ENCODE measurements at places on chromosomes 3 and 15. TPM values are rescaled to one million over a fixed set of nuclear protein-coding genes. Genes with fewer than 3 reads are reported as not detected.

Gene RTP1
- not detected for total RNA-seq

Gene CYP11A1
- total RNA-seq = 0.06 TPM

- no peak for DNase-seq
Measured at GRCh38 chr3:40109641-40110490, 199.6 kb upstream of the EIF1B start.

Gene DPPA4
- 7.2 TPM for total RNA-seq

DNA sequence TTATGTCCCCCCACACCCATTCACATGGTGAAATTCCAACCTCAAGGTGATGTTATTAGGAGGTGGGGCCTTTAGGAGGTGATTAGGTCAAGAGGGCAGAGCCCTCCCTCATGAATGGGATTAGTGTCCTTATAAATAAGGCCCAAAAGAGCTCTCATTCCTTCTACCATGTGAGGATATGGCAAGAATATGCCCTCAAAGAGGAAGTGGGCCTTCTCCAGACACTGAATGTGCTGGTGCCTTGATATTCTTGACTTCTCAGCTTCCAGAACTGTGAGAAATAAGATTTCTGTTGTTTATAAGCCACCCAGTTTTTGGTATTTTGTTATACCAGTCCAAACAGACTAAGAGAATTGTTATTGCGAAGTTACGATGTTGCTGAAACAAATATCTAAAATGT, 94.4 kb downstream of the ANKRD28 start:
- DNase-seq = no peak

Gene TNK2
- total RNA-seq = 6.5 TPM

- peak; percentile 86 for DNase-seq
Measured at GRCh38 chr3:10437272-10437994, 68.0 kb downstream of the ATP2B2 start.

DNA sequence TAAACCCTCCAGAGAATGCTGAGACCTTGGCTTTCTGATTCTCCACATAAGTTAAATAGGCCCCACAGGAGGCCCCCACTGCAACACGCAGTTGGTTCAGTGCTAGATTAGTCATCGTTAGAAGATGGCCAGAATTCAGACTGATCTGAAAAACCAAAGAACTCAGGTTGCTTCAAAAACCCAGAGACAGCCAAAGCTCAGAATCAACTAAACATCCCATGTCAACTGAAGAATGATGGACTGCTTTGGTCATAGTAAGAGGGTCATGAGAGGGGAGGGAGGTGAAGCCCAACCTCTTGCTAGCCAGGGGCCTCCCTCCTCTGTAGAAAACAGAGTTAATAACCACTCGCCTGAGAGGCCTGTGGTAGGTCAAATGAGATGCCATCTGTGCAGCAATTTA, 93.1 kb downstream of the AKAP13 start:
- peak; percentile 15 for DNase-seq

DNA sequence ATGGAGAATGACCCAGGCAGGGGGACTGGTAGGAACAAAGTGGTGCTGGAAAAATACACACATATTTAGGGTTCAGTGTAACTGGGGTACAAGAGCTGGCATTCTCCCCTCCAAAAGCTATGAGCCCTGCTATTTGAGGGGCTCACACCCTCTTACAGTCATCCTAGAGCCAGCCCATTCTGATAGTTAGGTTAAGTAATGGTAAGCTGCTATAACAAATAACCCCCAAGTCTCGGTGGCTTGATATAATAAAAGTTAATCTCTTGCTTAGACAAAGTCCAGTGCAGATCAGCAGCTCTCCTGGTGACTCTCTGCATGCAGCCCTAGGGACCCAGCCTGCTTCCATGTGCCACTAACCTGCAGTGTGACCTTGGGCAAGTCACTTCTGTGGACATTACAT, 234.9 kb upstream of the HES1 start:
- no peak for DNase-seq

- DNase-seq = no peak
Measured at GRCh38 chr15:42108806-42109205, 14.4 kb upstream of the PLA2G4D start.

GRCh38 chr3:88221726-88222125, 72.0 kb downstream of the C3orf38 start:
- DNase-seq = no peak

DNA sequence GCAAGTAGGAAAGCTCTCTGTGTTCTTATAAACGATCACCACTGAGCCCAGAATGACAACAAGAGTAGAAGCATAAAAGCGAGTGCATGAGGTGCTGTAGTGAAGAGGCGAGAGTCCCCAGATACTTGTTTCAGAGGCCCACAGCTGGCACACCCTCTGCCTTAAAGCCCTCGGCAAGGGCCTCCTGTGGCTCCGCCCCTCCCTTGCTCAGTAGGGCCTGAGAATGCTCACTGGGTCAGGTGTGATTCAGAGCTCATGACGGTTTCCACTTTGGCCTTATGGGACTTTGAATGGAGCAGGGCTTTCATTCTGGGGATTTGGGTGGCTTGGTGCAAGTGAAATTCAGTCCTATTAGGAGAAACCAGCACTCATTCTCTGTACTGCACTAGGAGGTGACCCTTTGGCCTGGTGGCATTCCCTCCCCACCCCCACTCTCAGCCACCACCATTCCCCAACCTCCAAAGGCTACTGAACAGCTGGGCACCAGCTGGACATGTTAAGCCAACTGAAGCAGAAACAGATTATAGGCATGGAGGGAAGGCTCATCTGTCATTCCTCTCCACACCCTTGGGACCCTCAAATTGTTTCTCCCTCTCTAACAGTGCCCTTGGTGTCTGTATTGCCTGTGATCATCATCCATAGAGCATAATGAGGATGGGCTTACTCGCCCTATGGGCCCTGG, 109.6 kb upstream of the CTDSPL start:
- DNase-seq = no peak

GRCh38 chr3:124277144-124277890, 285.4 kb upstream of the ROPN1 start:
- peak; percentile 41 for DNase-seq

GRCh38 chr15:101115393-101115785, 136.5 kb downstream of the CHSY1 start:
- no peak for DNase-seq

DNA sequence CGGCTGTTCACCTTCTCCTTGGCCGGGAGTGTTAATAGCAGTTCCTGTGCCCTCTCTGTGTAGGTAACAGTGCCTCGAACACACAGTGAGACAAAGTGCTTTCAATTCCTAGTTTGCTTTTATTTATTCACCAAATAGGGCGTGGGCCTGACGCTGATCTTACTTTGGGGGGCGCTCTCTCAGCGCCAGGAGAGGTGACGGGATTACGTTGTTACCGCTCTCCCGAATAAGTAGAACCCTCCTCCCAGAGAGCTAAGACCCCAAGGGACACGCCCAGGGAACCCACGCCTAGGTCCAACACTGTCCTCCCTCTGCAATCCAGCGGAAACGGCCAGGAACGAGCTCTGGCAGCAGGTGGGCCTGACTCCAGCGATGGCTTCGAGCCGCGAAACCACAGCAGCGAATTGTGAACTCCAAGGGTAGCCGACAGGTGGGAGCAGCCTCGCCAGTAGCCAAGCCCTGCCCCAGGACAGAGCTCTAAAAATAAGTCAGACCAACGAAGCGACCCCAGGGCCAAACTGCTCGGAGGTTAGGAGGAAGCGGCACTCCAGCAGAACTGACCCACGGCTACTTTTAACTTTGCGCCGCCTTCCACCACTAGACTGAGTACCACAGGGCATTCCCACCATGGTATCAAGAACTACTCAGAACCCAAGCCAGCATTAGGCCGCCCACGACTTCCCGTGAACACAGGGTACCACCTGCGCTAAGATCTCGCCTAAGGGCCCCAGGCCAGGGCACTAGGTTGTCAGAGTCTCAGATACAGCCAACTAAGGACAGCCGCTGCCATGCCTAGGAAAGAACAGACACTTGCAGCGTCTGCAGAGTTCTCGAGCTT, 1.6 kb upstream of the SIN3A start:
- peak; percentile 64 for DNase-seq

Gene DNAJB8
- not detected for total RNA-seq

- DNase-seq = no peak
Measured at GRCh38 chr15:34584996-34585395, 1.5 kb upstream of the GOLGA8B start.

Gene C3orf49
- not detected for total RNA-seq

Gene EIF3J
- total RNA-seq = 92.1 TPM

DNA sequence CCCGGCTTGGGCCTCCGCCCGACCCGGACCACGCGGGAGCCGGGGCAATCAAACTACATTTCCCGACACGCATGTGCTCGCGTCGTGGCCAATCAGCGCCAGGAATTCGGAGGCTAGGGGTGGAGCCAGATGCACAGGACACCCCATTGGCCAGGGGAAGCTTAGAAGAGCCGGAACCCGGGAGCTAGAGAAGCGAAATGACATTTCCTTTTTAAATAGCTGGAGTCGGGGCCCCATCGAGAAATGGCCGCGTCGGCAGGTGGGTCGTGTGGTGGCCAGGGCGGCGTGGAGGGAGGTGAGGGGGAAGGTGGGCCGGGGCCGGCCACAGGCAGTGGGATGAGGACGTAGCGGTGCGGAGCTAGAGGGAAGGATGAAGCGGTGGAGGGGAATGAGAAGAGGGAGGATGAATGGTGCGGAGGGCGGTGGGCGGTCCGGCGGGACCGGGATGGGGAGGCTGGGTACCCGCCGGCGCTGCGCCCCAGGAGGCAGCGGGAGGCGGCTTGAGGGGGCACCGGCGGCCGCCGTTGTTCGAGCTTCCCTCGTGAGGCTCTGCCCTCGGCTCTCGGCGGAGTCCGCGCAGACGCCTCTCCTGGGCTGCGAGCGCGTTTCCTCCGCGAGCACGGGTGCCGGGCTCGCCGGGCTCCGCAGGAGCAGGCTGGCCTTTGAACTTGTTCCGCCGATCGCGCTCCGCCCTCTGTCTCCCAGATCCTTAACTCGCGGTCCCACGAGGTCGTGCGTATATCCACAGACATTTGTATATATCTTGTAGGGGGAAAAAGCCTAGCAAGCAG, at the start of gene KBTBD8:
TSS of gene KBTBD8 (plus strand) at position 195 of the 791 bp plus-strand sequence. CDS start at position 244, 49 bp downstream.
- DNase-seq = no peak

GRCh38 chr3:43620831-43621655, 768 bp downstream of the ANO10 start:
- DNase-seq = peak; percentile 21

DNA sequence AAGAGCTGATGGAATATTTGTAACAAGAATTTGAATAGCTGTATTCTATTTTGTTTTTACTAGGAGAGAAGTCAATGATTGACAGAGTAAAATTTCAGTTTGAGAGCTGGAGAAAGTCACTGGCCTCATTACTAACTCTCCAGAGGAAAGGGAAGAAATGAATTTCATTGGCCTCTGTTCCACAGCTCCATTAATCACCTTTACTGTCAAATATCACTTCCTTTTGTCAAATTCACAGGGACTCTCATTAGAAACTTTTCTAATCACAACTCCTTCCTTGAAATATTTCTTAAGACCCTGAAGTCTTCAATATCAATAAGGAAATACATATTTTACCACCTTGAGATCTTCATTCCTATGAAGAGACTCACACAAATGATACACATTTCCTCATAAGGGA, 379.9 kb upstream of the RASGRP1 start:
- DNase-seq = no peak

Gene ROPN1
- not detected for total RNA-seq

DNA sequence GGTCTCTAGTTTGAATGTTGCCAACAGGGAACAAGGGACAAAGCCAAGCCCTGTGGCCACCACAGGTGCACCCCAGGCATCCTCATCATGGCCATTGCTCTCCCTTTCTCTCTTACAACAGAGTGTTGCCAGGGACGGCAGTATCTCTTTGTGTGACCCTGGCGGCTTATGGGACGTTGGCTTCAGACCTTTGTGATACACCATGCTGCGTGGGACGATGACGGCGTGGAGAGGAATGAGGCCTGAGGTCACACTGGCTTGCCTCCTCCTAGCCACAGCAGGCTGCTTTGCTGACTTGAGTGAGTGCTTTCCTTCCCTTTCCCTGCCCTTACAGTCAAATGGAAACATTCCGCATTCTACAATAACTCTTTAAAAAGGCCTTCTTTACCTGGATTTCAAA, 38.2 kb downstream of the BOC start:
- no peak for DNase-seq

DNA sequence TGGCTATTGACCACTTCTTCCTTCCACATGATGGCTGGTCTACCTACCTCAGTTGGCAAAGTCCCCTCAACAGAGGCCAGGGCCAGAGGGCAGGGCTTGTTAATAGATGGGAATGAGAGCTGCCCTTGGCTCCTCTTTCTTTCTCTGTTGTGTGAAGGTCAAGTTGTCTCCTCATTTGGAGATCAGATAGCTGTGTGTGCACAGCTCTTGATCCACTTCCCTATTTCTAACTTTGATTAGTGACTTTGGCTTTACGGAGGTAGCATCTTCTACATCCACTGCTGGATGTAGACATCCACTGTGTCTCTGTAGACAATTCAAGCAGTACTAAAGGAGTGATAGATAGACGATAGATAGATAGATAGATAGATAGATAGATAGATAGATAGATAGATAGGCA, 270.8 kb upstream of the LRRFIP2 start:
- DNase-seq = no peak

DNA sequence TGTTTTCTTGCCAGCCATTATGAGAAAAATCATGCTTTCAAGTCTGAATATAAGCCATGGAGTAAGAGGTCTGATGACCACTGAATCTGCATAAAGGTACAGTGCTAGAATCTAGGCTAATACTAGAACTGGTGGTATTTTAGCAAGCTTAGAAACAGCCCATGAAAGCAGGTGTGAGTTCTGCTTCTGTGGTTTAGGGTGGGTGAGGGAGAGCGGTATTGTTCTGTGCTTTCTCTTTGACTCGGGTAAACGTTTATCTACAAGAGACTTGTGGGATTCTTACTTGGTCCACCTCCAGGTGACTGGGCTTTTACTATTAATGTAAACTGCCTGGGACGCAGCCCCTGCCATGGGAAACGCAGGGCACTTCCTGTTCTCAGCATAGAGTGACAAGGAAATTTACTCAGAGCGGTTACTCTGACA, 55.2 kb downstream of the PGPEP1L start:
- DNase-seq = no peak

Gene FETUB
- total RNA-seq = not detected

DNA sequence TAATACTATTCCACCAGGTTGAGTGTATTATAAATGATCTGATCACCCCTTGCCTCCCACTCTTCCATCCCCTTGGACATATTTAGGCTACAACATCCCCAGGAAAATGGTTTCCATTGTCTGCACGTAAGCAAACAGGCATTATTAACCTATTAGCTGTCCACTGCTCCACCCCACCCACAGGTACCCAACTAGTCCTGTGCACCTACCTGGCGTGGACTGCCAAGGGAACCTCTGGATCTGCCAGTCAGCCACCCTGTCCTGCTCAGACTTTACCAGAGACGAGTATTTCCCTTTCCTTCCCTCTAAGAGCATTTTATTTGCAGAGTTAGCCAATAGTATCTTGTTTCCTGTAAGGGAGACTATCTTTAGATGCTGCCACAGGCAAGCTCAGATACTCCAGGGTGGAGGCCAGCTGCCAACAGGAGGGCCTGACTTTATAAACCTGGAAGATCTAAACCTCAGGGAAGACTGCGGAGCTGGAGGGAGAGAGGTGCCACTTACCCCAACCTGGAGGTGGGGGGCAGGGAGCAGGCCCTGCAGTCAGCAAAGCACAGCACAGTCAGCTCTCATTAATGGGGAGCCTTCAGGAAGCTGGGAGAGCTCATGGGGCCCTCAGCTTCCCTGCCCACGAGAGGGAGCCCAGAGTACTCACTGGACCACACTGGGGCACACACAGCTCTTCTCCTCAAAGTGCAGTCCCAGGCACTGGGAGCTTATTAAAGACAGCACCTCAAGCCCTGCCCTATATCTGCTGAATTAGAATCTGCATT, at the start of gene CX3CR1:
TSS of gene CX3CR1 (minus strand) at position 292 of the 773 bp plus-strand sequence. CDS start 13,527 bp downstream, outside the sequence.
- no peak for DNase-seq

- DNase-seq = peak; percentile 91
Measured at GRCh38 chr3:133821767-133822638, 16.4 kb downstream of the SRPRB start.
